ENCODE measurements at places on chromosomes 3 and 15.

GRCh38 chr15:65632780-65633375 is 11.1 kb downstream of the SLC24A1 start:
- DNase-seq, result no peak

DNA sequence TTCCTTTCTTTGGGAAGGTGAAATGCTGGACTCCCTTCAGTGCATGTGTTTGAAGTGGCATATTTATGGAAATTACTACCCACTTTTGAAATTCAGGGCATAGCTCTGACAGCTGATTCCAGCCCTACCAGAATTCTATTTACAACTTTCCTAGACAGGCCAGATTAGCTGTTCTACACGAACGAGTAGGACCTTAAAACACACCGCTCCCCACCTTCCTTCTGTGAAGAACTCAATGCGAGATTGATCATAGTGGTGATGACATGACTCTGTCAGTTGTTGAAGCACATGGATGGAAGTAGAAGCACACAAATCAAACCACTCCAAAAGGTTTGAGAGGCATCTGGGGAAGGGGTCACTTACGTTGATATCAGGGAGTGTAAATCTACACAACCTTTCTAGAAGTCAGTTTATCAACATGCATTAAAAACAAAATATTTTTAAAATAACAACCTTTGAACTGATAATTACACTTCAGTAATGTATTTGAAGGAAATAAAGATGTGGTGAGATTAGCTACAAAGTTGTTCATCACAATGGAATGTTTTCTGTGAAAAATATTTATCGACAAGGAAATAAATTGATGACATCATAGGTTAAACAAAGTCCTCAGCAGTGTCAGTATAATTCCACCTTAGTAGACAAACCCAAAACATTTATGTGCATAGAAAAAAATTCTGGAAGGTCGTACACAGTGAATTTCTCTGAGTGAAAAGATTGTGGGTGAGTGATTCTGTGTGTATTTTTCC is 29.8 kb downstream of the RARB start:
- no peak for DNase-seq

GRCh38 chr3:188505911-188506310 is 352.0 kb downstream of the LPP start:
- no peak for DNase-seq

GRCh38 chr3:171277456-171278298 is 182.5 kb downstream of the TNIK start:
- no peak for DNase-seq

DNA sequence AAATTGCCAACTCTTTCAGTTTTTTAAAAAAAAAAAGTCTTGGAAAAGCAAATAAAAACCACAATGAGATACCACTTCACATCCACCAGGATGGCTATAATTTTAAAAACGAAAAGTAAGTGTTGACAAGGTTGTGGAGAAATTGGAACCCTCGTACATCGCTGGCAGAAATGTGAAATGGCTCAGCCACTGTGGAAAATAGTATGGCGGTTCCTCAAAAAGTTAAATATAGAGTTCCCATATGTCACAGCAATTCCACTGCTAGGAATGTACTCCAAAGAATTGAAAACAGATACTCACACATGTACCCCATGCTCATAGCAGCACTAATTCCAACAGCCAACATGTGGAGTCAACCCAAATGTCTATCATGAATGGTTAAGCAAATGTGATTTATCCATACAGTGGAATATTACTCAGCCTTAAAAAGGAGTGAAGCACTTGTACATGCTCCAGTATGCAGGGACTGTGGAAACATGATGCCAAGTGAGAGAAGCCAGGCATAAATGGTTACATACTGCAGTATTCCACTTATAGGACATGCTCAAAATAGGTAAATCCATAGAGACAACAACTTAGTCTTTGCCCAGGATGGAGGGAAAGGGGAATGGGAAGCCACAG is 73.8 kb upstream of the PCSK6 start:
- DNase-seq, result no peak

- no peak for DNase-seq
Measured at GRCh38 chr3:128770387-128770786, 44.4 kb downstream of the RAB7A start.

- no peak for DNase-seq
Measured at GRCh38 chr3:29382409-29382808, 101.5 kb downstream of the RBMS3 start.

DNA sequence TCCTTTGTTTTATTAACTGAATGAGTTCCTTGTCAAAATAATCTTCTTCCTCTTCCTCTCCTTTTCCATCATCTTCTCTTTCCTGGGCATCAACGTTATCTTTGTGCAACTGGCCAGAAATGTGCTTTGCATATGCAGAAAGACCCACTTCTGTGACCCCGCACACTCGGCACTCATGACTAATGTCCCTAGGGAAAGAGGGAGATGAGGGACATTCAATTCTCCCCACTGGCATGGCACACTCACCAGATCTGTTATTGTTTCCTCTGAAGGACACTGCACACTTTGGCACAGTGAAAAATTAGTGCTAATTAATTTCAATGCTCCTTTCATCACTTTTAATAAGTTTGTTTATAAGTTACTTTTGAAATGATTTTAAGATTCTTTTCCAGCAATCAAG is 34.0 kb downstream of the ZNF106 start:
- no peak for DNase-seq

DNA sequence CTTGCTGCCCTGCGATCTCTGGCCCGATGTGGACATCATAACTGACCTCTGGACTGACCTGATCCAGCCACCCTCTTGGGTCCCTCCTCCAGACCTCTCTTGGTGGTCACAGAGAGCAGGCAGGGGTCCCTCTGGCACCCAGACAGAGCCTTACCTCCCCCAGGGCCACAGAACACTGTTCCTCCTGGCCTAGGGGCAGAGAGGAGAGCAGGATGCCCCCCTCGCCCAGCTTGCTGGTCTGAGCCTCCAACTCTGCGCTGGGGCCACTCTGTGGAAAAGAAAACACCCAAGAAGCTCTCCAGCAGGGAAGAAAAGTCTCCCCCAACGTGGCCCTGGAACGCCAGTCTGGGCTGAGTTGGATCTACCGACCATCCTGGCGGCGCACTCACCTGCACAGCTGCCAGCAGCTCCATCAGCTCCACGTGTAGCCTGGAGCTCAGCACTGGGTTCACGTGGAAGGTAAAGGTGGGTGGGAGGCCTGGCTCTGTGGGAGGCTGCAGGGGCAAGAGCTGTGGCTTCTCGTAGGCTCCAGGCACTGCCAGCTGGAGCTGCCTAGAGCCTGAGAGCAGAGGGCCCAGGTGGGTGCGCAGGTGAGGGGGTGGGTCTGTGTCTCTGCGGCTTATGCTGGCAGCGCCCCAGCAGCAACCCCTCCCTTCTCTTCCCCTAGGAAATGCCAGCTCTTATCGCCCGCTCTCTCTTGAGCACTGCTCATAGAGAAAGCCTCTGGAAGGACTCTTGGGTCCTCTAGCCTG is 6.0 kb downstream of the PLA2G4F start:
- no peak for DNase-seq

DNA sequence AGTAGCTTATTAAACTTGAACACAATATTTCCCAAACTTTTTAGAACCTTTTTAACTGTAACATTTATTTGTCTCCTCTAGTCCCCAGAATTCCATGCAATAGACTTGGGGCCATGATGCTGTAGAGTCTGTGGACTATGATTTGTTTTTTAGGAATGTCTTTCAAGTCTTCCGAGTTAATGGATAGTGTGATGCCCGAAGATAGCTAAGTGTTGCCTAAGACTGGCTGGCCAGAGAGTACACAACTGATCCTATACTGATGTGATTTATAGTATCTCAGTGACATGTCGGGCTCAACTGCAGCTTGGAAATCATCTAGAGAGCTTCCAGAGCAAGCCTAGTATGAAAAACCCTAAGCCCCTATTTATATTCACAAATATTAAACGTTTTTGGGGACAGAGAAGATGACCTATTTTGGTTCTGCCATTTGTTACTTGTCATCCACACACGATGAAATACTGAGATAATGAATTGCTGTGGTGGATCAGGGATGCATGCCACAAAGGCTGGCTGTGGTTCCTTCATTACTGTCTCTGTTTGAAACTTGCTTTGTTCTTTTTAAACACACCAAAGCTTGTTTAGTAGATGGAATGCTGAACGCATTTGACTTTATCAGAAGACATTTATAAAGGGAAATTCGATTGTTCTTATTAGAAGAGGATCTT is 507.4 kb downstream of the TAFA4 start:
- no peak for DNase-seq
